ENCODE measurements at places on chromosomes 11 and 22.

DNA sequence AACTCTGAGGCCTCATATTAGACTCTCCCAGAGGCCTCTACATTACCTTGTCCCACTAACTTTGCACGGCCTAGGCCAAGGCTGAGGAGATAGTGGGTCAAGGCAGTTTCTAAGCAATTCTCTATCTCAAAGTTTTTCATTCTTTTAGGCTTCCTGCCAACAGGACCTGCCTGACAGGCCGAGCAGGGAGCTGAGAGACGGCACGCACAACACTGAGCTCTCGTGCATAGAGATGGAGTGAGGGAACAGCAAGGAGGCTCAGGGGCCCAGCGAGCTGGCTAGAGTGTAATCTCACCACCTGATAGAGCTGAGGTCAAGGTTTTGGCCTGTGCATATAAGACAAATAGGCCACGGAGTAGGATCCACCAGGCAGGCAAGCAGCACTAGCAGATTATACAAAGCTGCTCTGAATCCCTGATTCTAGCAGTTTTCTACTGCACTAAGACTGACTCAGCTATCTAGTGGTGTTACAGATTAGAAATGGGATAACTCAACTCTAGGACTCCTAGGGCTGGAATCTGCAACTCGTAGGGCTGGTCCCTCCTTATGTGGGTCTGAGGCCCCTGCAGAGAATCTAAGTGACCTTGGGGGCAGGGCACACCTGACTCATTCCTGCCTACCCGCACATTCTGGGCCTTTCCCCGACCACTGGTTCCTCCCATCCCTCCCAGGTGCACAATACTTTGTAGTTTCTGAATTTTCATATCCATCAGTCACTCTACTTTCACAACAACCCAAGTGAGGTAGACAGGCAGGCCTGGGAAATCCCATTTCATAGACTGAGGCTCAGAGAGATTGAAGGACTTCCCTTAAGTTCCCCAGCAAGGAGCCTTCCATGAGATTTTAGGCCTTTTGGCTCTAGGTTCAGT is 1.7 kb downstream of the CYB5R2 start:
- no peak for DNase-seq

- DNase-seq: no peak
These were observed 2.5 kb upstream of the INPP5J start for GRCh38 chr22:31120230-31120629.

GRCh38 chr11:75700940-75701339 is 16.7 kb upstream of the MOGAT2 start:
- DNase-seq: no peak

GRCh38 chr22:29255064-29255621 is 12.6 kb downstream of the RHBDD3 start:
- DNase-seq: no peak

- no peak for DNase-seq
These were observed 16.3 kb downstream of the ADORA2A start for GRCh38 chr22:24443668-24444067.

DNA sequence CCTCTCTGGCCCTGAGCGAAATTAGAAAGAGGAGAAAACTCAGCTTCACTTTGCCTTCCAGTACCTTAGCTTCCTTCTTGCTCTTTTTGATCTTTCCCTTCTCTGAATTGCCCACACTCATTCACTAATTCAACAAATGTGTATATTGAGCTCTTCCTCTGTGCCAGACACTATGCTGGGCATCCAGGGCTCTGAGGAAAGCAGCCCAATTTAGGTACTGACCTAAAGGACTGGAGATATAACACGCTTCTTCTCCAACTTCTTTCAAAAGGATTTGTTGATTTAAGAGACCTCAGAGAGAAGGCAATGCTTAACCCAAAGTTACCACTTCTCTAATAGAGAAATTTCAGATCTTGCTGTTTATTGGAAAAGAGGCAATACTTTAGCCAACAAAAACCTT is 103.6 kb downstream of the TMPRSS5 start:
- no peak for DNase-seq

DNA sequence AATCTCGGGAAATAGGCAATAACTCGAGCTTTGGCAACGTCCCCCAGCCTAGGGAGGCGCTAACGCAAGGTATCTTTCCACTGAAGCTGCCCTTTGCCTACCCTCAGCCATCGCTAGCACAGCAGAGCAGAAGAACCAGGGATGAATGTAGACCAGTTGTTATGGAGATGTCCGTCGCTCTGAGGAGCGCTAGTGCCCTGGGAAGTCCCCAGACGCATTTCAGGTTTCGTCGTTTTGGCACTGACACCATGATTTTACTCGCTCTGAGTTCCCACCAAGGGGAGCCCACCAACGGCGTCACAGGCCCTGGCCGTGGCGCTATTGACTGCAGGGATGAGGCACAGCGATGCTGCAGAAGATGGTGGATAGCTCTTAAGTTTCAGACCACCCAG is 22.7 kb upstream of the BDNF start:
- no peak for DNase-seq

DNA sequence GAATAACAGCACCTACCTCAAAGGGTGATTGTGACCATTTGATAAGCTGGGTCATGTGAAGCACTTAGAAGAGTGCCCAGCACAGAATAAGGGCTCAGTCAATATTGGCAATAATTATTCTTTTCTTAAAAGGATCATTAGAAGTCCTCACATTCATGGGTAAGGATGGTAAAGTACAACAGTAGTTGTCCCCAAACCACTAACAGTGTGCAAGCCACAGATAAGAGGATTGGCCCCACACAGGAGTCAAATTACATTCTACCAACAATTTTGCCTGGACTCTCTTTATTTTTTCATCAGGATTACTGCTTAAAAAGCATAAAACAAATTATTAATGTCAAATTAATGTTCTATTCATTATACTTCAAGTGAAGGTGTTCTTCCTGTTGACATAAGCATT is 271.5 kb upstream of the PDGFD start:
- no peak for DNase-seq

- DNase-seq: no peak
These were observed 536 bp downstream of the YWHAH start for GRCh38 chr22:31944700-31945442.

GRCh38 chr11:128897826-128898225 is 6.7 kb downstream of the KCNJ5 start:
- no peak for DNase-seq

DNA sequence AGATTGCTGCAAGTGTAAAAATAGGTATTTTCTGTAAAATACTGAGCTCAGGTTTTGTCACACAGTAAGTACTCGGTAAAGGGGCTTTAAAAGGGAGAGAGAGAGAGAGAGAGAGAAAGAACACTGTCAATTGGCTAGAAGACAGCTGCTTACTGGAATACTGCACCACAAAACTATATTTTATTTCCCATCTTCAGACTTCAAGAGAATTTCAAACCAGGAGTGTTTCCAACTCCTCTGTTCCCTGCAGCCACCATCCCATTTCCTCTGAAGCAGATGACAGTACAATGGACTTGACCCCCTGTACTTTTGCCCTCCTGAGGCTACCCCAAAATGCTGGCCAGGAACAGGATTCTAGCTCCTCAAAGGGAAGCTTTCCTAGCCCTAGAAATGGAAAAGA is 89.7 kb downstream of the RELT start:
- no peak for DNase-seq

DNA sequence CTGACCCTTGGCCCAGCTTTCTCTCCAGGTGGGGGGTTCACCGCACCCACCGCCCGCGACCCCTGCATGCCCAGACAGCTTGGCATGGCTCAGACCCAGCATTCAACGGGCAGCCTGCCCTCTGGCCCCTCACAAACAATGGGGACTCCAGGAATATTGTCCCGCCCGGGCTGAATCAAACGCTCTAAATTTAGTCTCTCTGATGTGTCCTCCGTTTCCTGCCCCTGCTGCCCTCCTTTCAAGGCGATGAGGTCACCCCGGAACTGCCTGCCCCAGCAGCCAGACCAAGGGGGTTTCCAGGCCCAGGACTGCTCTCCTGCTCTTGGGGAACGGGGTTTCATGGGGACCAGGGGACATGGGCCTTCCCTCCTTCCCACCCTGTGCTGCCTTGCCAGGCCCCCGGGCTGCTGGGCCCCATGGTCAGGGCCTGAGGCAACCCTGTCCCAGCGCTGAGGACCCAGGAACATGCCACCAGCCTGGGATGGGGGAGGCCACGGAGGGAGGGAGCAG is 10.1 kb upstream of the PDGFB start:
- no peak for DNase-seq

DNA sequence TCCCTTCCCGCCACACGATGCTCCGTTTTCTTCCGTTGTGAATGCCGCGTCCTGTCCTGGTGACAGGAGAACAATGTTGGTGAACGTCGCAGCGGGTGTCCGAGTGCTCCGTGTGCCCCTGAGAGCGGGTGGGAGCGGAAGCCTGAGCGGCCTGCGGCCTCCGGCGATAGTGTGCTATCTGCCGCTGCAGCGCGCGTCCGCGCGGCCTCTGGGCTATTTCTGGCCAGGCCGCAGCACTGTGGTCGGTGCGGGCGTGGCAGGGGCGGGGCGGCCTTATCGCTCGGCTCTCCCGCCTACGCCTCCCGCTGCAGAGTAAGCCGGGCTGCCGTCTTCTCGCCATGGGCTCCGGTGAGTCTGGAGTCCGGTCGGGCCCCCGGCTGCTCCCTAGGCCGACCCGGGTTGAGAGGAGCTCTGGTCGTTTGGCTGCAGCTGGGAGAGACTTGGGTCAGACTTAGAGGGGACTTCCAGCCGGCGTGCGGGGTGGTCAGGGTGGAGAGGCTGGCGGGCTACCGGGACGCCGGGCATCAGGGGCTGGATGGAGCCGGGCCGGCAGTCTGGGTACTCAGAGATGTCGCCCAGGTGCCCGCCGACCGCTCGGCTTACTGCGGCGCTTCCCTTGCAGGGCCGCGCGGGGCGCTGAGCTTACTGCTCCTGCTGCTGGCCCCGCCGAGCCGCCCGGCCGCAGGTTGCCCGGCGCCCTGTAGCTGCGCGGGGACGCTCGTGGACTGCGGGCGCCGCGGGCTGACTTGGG is at the start of gene GP1BB:
Gene GP1BB (plus strand): TSS at position 308 of the 751 bp plus-strand sequence. CDS start 31 bp downstream, at position 339.
- no peak for DNase-seq

- DNase-seq: no peak
These were observed 79.1 kb upstream of the WNT7B start for GRCh38 chr22:46055911-46056545.

- no peak for DNase-seq
These were observed 14.3 kb downstream of the DHCR7 start for GRCh38 chr11:71433648-71434450.

DNA sequence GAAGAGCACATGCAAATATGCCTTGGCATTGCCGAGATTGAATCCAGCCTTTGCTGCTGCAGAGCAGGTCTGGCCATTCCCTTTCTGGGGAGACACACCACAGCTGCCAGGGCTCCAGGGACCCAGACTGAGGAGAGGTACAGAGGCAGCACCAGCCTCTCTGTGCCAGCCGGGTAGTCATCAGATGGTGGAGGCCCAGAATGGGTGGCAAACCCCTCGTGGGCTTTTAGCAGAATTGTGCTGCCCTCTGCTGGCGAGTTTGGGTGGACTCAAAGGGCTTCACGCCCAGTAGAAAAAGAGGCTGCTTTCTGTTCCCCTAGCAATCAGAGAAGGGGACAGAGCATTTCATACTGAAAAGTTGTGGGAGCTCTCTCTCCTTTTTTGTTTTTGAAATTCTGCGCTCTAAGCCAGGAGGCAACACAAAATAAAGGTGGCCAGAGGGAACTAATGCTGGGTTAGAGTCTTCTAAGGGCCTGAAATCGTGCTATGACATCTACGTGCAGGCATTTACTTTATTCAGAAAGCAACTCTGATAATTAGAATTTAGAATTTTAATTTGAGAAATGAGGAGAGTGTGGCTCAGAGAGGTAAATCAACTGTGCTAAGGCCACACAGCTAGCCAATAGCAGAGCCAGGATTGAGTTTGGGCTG is 158.8 kb upstream of the NAV2 start:
- no peak for DNase-seq

- no peak for DNase-seq
These were observed 1.3 kb downstream of the ARHGEF12 start for GRCh38 chr11:120337355-120338106.

- DNase-seq: no peak
These were observed 28.7 kb upstream of the LMO1 start for GRCh38 chr11:8292351-8292750.

- no peak for DNase-seq
These were observed 16.0 kb downstream of the TXN2 start for GRCh38 chr22:36465232-36466021.

DNA sequence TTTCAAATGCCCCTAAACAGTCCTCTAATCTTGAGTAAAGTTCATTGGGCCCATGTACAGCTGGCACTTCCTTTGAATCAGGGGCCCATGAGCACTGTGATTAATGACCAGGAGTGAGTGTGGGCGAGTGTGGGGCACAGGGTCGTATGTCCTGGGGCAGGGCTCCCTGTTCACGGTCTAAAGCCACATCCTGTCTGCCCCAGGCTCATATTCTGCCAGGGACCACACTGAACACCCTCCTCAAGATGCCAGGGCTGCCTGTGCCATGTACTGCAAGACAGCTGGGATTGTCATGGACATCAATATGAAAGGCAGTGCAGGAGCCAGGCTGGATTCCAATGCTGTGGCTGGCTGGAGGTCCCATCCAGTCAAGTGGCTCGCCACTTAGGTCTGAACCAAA is 130.5 kb downstream of the KIRREL3 start:
- DNase-seq: no peak

DNA sequence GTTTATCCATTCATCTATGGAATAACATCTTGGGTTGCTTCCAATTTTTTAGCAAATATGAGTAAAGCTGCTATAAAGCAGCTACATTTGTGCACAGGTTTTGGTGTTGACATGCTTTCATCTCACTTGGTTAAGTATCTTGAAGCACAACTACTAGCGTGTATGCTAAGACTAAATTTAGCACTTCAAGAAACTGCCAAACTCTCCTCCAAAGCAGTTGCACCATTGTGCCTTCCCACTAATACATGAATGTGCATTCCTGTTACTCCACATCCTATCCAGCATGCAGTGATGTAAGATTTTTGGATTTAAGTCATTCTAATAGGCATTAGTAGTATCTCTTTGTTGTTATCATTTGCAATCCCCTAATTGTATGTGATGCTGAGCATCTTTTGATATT is 230.7 kb downstream of the KCNA4 start:
- DNase-seq: no peak

DNA sequence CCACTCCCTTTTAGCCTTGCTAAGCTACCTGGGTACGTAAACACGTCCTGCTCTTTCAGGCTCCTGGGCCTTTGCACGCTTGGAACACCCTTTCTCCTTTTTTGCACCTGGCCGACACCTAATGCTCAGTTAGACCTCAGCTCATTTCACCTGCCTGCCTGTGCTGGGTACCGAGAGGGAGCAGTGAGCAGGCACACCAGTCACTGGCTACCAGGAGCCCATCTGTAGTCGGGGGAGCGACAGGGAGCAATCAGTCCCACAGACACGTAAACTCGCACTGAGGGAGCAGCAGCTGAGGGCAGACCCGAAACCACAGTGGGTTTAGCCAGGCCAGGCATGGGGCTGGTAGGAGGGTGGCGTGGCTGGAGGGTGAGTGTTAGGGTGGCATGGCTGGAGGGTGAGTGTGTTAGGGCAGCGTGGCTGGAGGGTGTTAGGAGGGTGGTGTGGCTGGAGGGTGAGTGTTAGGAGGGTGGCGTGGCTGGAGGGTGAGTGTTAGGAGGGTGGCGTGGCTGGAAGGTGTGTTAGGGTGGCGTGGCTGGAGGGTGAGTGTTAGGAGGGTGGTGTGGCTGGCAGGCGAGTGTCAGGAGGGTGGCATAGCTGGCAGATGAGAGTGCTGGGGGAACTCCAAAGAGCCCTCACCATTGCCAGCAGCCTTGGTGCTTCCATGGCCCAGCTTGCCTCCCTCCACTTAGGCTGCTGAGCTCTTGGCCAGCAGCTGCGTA is 6.4 kb upstream of the GTSE1 start:
- no peak for DNase-seq
